ENCODE measurements at places on chromosomes 4 and X.
A peak's percentile ranks its signal among the peaks of the same experiment; 100 is the strongest.

DNA sequence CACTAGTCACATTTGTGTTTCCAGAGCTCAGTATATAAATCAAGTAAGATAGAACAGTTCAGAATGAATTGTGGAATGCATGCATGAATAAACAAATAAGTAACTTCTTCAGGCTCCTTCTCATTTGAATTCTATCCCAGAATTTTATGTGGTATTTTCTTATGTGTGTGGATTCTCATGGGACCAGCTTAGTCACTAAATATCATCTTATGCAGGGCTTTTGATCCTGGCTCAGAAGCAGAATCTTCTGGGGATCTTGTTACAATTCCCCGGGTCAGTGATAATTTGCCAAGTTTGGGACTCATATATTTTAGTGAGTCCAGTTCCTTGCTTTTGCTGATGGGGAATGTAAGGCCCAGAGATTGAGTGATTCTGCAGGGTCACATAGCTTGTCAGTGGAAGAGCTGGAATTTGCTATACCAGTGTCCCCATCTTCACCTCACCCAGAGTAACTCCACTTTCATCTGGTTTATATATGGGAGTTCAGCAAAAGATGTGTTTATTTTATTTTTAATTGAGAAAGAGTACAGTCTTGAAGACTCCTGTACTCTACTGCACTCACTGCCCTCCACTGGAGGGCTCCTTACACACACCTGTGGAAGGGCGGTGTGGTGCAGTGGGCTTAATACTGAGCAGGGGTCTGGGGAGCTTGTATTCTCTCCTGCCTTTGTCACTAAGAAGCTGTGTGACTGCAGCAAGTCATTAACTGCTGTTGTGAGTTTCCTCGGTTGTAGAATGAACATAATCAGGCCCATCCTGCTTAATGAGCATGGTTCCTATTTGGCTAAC lies 198.2 kb upstream of the CXorf66 start:
- no peak for DNase-seq

DNA sequence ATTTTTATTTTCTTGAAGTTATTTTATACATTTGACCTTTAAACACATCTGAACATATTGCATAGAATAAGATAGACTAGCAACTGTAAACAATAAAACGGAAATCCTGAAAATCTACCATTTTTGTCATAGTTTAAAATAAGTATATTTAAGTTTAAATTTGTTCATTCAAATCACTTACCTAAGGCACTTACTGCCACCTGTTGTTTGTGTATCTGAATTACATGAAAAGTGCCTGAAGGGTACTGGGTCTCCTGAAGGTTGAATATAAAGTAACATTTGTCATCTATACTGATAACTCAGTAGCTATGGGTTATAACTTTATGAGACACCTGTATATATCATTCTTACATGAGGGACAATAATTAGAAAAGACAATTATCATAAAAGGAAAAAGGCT lies 38.6 kb downstream of the TRPC5 start:
- peak; percentile 2 for DNase-seq

DNA sequence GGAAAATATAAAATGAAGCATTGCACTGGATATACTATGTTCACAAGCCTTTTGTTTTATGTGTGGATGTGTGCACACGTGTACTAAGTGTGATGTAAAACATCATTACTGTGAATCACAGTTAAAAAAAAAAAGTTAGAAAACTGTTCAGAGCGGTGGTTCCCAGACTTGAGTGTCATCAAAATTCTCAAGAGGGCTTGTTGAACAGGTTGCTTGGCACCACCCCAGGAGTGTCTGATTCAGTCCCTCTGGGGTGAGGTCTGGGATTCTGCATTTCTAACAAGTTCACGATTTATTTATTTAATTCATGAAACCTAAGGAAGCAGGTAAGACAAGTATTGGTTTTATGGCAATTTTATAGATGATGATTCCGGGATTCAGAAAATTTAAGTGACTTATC lies 1.8 kb downstream of the CENPU start:
- no peak for DNase-seq

GRCh38 chr4:76781698-76782595 lies 116.0 kb downstream of the SOWAHB start:
- DNase-seq, result no peak

- DNase-seq, result no peak
These were observed 74.7 kb downstream of the CEP44 start for GRCh38 chr4:174358410-174358809.

- no peak for DNase-seq
These were observed 5.0 kb downstream of the CENPU start for GRCh38 chr4:184728858-184729257.

- no peak for DNase-seq
These were observed 73.5 kb downstream of the CHRDL1 start for GRCh38 chrX:110722135-110722534.

DNA sequence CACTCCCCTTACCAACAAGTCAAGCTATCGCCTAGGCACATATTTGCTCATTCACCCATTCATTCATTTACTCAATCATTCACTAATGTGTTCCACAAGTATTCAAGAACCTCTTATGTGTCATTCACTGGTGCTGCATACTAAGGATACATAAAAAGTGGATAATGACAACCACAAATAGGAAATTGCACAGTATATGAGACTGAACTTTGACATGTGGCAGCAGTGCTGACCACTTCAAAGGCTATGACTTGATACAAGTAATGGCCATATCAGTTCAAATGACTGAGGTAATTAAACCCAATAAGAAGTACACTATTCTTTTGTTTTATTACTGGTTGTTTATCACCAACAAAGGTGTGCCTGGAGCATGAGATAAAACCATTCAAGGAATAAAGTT lies 282.5 kb downstream of the KLHL13 start:
- no peak for DNase-seq

DNA sequence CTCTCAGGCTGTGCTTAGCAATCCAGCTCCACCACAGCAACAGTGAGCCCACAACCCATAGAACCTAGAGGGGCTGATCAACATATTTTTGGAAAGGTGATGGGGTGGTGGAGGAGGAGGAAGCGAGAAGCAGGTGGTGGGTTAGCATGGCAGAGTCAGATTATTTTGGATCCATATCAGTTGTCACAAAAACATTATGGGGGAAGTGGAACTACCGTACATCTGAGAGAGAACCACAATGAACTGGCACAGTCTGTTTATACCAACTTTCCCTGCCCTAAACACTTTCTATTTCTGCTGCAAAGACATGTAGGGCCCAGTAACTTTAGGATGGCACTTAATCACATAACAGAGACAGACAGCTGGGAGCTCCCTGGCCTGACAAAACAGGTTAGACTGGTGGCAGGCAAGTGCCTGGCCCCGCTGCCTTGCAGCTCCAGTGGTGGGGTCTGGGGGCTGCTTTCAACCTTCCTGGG lies 4.3 kb downstream of the SLC9A7 start:
- DNase-seq, result peak; percentile 2

DNA sequence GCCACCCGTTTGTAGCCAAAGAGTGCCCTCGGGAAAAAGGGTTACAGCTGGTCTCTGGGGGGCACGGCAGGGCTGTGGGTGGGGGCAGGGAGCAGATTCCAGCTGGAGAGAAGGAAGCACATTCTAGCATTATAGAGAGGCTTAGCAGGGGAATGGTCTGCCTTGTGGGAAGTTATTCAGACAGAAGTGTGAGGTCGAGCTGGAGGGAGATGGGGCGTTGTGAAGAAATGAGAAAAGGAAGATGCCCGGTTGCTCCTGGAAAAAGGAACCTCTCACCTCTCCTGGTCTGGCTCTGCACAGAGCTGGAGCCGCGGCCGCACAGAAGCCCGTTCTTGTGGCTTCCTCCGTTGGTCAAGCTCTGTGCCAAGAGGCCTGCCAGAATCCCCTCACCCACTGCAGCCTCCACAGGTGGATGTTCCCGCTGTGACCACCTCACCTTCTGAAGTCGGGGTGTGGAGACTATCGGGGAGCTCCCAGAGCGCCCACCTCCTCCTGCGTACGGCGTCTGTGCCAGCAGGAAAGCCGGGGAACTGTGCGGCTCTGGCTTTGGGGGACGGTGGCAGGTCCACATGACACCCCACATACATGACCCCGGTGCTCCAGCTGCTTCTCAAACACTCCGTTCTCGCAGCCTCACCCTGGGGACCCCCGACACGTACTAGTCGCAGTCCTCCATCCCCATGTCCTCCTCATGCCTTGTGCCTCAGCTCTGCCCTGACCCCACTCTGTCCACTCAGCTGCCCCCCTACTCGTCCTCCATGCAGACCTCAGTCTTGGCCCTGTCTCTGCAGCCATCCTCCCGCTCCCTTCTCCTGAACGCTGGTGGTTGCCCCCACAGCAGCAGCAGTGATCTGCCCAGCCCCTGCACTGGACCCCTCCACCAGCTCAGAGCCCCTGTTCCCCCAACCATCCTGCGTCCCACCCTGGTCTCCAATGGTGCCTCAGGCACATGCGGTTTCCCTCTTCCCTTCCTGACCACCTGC lies 52.2 kb upstream of the HGFAC start:
- DNase-seq, result no peak

DNA sequence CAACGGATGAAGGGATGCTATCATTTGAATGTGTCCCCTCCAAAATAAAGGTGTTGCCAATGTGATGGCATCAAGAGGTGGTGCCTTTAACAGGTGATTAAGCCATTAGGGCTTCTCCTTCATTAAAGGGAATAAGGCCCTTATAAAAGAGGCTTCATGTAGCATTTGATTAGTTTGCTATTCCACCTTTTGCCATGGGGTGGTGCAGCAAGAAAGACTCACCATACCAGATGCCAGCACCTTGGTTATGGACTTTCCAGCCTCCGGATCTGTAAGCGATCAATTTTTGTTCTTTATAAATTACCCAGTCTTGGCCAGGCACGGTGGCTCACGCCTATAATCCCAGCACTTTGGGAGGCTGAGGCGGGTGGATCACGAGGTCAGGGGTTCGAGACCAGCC lies 7.9 kb upstream of the SLC25A43 start:
- DNase-seq, result no peak

DNA sequence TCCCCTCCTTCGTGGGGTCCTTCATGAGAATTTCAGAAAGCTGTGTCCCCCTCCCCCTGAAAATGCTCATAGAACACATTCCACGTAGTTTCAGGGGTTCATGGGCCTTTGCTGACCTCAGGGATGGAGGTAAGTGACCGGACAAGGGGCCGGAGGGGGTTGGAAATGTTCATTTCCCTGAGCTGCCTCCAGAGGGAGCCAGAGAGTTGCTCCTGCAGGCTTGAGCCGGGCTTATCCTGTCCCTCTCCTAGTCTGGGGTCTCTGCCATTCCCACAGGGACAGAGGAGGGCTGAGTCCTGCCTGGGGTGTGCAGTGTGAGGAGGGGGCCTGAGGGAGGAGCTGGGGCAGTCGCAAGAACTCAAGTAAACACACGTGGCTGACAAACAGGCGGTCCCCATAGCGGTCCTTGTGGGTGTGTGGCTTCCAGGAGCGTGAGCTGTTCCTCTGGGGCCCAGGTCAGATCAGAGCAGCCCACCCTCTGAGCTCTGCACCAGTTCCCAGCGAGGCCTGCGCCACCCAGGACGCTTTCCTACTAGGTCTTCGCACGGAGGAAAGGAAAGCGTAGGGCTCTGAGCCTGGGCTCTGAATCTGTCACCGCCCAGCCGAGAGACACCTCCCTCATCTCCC lies 62.5 kb downstream of the WFS1 start:
- no peak for DNase-seq

DNA sequence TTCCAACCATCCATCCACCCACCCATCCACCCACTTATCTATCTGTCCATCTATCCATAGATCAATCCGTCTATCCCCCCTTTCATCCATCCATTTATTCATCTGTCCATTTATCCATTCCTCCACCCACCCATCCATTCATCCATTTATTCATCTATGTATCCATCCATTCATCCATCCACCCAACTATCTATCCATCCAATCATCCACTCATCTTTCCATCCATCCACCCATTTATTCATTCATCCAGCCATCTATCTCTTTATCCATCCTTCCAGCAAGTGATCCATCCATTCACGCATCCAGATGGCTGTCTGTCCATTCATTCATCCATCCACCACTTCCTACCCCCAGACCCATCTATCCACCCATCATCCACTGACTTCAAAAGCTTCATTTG lies 84.0 kb upstream of the CD99 start:
- DNase-seq, result no peak

Data from tongue (tissue), 3 donors.